ENCODE measurements at places on chromosomes 4 and X.

GRCh38 chrX:150200820-150201287 is 162.3 kb upstream of the MAMLD1 start:
- peak; percentile 92 for DNase-seq

- no peak for DNase-seq
Measured at GRCh38 chr4:86916392-86916791, 18.4 kb upstream of the AFF1 start.

- no peak for DNase-seq
Measured at GRCh38 chr4:174828845-174829701, at the start of gene GLRA3. TSS of gene GLRA3 (minus strand) at chr4:174829247. CDS start at chr4:174828811, 436 bp downstream.

DNA sequence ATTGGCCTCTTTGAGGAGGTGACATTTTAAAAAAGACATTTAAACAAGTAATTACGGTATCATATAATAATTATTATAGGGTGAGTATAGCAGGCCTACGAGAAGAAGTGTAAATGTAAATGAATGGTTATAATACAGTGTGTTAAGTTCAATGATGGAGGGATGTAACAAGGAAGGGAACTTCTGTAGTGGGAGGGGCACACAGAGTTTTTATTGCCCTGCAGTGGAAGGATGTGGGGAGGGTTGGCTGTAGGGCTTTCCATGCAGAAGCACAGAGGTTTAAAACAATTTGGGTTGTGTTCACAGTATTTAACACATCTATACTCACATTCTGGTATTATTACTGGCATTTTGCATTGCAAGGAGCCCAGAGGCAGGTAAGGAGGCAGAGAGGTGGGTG is 41.1 kb downstream of the AFF1 start:
- no peak for DNase-seq

GRCh38 chrX:18098763-18099162 is 121.9 kb downstream of the BEND2 start:
- no peak for DNase-seq

DNA sequence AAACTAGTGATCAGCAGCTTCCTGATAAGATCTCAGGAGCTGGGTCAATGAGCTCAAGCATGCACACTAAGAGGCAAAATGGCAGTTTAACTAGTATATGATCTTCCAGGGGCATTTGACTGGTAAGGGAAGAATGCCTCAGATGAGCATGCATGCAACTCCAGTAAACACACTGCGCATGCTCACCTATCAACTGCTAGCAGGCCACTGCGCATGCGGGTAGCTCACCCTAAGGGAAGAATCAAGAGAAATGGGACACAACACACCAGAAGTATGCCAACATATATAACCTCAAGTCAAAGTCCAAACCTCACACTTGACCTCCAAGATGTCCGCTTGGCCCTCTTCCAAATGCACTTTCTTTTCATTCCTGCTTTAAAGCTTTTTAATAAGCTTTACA is 1004.0 kb downstream of the ADGRL3 start:
- DNase-seq, result no peak

GRCh38 chr4:12897954-12898353 is 586.2 kb downstream of the RAB28 start:
- no peak for DNase-seq

GRCh38 chr4:180430283-180430682 is 1812.9 kb upstream of the TENM3 start:
- DNase-seq, result no peak

DNA sequence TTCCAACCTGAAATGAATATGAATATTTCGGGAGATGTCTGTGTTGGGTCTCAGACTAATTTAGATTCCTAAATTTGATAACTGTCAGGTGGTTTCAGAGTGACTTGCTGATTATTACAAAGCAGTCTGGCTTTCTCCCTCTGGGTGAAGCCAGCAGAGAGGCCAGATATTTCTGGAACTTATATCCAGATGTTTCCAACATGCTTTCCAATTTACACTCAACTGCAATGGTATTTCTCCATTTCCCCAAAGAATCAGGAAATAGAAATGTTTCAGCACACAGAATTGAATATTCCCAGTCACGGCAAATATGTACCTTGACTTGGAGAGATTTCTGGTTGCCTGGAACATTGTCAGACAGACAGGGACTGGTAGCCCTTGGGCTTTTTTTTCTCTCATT is 48.5 kb upstream of the EGFL6 start:
- no peak for DNase-seq

- DNase-seq, result no peak
Measured at GRCh38 chrX:119089619-119090018, 16.8 kb downstream of the CT47C1 start.

DNA sequence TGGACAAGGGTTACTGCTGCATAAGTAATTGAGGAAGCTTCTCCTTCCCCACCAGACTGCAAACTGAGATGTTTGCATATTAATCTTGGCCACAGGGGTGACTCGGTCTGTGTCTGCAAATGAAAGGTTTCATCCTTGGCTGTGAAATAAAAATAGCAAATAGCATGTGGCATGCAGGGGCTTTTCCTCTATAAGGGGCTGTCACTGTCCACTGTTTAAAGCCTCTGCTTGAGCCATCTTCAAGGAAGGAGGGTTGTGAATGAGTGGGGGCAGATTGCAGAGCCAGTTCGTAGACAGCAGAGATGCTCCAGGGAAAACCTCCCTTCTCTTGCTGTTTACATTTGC is 33.3 kb downstream of the TMSB4X start:
- no peak for DNase-seq

DNA sequence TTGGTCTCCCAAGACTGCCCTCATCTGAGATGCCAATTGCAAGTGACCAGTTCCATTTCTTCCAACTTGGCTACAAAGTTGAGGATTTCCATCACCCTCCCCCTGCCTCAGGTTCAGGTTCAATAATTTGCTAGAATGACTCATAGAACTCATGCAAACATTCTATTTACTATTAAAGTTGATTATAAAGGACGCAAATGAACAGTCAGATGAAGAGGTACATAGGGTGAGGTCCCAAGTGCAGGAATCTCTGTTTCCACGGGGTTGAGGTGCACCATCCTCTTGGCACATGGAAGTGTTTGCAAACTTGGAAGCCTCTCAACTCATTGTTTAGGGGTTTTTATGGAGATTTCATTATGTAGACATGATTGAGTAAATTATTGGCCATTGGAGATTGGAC is 41.0 kb downstream of the FGFBP1 start:
- DNase-seq, result no peak

DNA sequence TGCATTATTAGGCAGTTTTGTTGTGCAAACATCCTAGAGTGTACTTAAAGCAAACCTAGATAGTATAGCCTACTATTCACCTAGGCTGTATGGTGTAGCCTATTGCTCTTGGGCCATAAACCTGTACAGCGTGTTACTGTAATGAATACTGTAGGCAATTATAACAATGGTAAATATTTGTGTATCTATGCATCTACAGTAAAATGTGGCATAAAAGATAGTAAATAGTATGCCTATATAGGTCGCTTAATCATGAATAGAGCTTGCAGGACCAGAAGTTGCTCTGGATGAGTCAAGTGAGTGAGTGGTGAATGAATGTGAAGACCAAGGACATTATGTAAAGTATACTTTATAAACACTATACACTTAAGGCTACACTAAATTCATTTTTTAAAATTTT is 16.6 kb downstream of the USO1 start:
- no peak for DNase-seq

Measured in vagina (tissue), 2 donors.